ENCODE measurements at places on chromosomes 2 and 18.

DNA sequence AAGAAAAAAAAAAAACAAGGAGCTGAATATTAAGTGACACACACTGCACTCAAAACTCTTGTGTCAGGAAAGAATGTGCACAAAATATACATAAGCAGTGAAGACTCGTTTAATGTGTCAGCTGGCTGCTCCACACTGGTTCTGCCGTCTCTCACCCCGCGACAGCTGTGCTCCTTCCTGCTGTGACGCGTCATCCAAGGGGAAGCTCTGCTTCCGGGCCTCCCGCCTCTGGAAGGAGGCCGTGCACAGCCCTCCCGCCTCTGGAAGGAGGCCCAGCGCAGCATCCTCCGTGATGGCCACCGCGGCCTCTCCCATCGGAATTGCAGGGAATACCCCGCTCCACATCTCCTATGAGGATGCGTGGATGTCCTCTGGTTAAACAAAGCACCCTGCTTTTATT lies 151.0 kb downstream of the HDAC4 start:
- no peak for DNase-seq

DNA sequence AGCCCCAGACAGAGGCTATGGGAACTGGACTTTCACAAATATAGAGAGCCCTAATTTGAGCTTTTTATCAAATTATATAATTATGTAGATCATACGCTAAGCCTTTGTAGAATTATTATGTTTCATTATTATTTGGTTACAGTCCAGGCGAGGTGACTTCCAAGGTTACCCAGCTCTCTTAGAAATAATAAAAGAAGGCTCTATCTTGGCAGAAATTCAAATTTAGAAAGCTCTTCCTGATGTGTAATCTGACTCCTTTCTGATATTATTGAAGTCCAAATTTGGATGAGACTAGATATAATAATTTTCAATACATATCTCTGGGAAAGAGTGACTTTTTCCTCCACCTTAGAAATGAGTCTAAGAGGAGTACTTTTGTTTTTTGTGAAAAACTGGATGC lies 4.8 kb upstream of the SLC38A11 start:
- DNase-seq, result no peak

DNA sequence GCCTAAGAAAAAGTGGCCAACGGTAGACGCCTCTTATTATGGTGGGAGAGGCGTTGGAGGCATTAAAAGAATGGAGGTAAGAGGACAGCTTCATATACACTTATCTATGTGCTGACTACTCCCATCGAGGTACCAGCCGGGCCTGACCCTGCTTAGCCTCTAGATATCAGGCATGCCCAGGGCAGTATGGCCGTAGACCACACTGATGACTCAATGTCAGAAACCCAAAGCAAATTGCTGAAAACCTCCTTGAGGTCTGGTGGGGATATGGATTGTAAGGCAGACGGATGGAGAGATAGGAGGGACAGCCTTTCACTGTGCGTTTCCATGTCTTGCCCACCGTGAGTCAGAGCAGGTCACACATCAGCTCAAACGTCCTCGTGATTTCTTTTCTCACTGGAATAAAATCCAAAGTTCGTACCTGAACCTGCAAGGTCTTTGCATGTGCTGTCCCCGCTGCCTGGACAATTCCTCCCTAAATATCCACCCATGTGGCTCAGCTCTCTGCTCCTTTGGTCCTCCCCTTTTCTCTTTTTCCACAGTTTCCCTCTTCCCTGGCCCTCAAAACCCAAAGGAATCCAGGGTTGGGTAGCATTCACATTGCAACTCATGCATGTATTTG lies 168.9 kb downstream of the ANTXR1 start:
- no peak for DNase-seq

- no peak for DNase-seq
Measured at GRCh38 chr2:74548285-74548899, 5.3 kb downstream of the LOXL3 start.

DNA sequence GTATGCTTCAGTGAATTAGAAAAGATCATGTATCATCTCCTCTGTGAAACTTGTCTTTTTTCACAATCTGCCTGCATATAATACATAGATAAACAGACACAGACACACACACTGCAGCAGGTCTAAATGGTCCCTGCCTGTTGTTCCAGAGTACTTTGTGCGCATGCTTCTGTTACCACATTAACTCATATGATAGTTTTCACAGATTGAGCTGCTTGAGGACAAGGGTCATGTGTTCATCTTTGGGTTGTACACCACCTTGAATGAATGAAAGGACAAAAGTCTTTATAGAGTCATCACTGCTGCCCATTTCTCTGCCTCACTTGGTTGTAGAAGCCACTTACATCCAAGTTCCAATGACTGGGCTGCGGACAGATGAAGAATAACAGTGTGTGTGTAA lies 72.7 kb upstream of the GLS start:
- no peak for DNase-seq

All from activated naive CD4-positive, alpha-beta T cell (primary cell).